ENCODE measurements at places on chromosomes 16 and 17. TPM values are rescaled to one million over a fixed set of nuclear protein-coding genes. Genes with fewer than 3 reads are reported as not detected.

GRCh38 chr17:4759776-4760236 lies 11.9 kb upstream of the TM4SF5 start:
- no peak for DNase-seq

DNA sequence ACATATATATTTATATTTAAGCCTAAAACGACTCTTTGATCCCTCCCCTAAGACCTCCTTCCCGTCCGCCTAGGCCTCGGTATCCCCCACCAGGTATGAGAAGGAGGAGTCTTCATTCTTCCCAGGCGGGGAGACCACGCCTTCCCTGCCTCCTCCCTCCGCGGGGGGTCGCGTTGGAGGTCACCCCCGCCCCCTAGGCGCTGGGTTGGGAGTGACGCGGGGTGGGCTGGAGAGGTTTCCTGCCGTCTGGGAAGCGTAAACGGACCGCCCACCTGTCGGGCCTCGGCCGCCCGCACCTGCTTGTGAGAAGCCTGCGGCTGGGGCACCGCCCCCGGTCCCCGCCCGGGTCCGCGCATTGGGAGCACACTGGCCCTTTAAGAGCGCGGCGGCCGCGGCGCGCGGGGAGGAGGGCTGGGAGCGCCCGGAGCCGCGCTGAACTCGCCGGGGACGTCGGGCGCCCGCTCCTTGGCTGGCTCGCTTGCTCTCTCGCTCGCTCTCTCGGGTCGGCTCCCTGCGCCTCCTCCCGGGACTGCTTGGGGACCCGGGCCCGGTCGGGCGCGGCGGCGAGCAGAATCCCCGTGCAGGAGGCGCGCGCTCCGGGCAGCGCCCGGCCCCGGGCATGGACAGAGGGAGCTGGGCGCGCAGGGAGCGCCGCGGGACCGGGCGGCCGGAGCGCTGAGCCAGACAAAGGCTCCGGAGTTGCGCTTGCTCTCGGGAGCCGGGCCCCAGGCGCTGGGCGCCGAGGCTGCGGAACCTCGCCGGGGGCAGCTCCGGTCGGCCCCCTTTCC lies at the start of gene MMP15:
TSS of gene MMP15 (plus strand) at position 404 of the 788 bp plus-strand sequence. CDS start 597 bp downstream, outside the sequence.
- DNase-seq, result peak; percentile 50

GRCh38 chr17:8438441-8438840 lies 2.8 kb downstream of the NDEL1 start:
- DNase-seq, result no peak

DNA sequence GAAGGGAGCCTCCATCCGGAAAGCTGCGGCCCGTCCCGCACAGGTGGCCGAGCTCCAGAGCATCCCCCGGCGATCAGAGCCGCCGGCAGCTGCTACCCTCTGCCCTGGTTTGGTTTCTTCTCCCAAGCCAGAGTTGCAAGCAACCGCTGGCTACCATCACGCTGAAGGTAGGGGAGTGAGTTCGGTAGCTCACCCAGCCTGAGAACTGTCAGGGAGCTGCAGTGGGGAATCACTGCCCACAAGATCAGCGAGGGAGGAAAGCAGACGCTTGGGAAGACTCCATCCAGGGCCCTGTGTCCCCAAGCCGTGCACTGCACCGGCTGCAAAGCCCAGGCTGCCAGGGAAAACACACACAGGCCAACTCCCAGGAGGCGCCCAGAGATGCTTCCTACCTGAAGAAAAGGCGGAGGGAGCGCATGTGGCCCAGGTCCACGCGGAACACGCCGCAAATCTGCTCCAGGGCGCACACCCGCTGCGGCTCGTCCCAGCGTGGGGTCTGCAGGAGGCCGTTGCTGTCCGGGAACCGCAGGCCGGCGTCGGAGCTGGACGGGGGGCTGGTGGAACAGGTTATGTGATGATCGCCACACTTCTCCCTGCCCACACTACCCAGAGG lies 83.3 kb downstream of the TBC1D16 start:
- no peak for DNase-seq

Gene BAIAP2
- 18.3 TPM for total RNA-seq
